ENCODE measurements at places on chromosomes 7 and 10.

DNA sequence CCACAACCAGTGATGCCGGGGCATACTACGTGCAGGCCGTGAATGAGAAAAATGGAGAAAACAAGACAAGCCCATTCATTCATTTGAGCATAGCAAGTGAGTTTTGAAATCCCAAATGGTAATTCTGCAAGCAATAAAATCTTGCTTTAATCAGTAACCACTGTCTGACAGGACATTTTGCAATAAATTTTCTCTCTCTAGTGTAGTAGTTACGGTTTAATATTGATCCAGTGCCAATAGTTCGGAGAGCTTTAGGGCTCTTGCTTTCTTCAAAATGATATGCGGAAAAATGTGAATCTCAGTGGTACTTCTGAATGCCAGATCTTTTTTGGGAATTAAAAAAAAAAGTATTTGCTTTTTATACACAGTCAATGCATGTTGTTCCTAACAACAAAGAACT lies 520.4 kb downstream of the SDK1 start:
- no peak for DNase-seq

DNA sequence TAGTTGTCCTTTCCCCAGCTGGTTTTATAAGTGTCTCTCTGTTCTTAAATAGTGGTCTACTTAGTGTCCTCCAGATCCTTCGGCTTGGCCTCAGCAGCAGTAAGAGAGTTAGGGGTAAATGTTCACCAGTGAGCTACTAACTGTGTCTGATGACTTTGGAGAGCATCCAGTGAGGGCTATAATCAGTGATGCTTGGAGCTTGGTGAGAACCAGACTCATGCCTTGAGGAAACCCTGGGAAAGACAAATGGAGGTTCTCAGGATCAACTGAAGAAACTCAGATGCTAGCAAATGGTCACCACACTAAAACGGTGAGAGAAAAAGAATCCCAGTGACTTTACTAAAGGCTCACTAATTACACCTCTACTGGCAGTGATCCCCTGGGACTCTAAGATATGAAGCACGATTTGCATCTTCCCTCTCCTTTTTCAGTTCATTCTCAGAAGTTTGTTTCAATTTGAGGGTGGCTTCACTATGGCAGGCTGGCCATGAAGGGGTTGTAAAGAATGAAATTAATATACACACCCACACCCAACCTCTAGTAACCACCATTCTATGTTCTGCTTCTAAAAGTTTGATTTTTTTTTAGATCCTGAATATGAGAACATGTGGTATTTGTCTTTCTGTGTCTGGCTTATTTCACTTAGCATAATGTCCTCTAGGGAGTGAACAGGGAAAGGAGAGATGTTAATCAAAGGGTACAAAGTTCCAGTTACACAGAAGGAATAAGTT lies 177.9 kb downstream of the PDE1C start:
- no peak for DNase-seq

GRCh38 chr10:10991144-10991543 lies 26.5 kb upstream of the CELF2 start:
- DNase-seq, result no peak

- no peak for DNase-seq
These were observed 42.5 kb downstream of the ABLIM1 start for GRCh38 chr10:114615600-114616007.

DNA sequence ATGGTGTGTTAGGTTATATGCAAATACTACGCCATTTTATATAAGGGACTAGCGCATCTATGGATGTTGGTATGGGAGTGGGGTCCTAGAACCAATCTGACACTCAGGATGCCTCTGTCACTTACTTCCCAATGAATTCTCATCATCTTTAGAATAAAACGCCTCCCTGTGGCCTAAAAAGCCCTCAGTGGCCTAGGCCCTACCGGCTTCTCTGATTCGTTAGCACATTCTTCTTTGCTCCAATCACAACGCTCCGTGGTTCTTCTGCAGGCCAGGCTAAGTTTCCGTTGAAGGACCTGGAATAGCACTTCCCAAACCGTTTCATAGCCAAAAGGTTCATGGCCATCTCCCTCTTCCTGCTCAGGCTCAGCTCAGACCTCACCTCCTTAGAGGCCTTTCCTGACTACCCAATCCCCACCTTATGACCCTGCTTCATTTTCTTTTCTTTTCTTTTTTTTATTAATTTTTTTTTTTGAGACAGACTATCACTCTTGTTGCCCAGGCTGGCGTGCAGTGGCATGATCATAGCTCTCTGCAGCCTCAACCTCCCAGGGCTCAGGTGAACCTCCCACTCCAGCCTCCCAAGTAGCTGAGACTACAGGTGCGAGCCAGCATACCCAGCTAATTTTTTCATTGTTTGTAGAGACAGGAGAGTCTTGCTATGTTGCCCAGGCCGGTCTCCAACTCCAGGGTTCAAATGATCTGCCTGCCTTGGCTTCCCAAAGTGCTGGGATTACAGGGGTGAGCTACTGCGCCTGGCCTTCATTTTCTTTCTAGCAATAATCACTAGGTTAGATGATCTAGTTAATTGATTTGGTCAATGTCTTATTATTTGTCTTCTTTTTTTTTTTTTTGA lies 24.5 kb upstream of the YWHAG start:
- DNase-seq, result no peak

- DNase-seq, result no peak
These were observed 107.5 kb downstream of the TNS3 start for GRCh38 chr7:47474211-47474936.

- DNase-seq, result no peak
These were observed 26.3 kb upstream of the CAPZA2 start for GRCh38 chr7:116836048-116836447.

- no peak for DNase-seq
These were observed 172.3 kb downstream of the CACNB2 start for GRCh38 chr10:18312374-18313139.

GRCh38 chr7:151342102-151342646 lies 562 bp downstream of the NUB1 start:
- DNase-seq, result no peak
